ENCODE measurements at places on chromosomes 6 and 20.

- DNase-seq, result no peak
Measured at GRCh38 chr6:73152556-73152955, 72.7 kb downstream of the KHDC1L start.

- DNase-seq, result no peak
Measured at GRCh38 chr6:115675443-115675842, 385.2 kb downstream of the FRK start.

GRCh38 chr20:20454850-20455627 is 87.1 kb downstream of the INSM1 start:
- DNase-seq, result no peak

- no peak for DNase-seq
Measured at GRCh38 chr6:27492631-27493190, 19.8 kb upstream of the ZNF184 start.

DNA sequence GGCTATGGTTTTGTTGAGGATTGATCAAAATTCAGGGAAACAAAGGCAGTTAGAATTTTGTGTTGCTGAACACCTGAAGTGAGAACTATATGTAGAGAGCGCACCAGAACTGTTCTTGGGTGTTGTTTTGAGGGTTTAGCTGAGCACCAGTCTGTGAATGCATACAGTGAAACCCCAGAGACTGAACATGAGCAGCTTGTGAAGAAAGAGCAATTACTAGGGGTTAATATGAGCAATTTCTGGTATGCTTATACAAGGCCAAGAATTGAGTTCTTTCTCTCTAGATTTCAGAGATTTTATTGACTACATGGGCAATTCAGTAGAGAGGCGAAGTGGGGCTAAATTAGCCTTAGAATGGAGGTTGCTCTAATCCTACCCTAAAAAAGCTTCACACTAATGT is 93.9 kb downstream of the CD2AP start:
- DNase-seq, result no peak

DNA sequence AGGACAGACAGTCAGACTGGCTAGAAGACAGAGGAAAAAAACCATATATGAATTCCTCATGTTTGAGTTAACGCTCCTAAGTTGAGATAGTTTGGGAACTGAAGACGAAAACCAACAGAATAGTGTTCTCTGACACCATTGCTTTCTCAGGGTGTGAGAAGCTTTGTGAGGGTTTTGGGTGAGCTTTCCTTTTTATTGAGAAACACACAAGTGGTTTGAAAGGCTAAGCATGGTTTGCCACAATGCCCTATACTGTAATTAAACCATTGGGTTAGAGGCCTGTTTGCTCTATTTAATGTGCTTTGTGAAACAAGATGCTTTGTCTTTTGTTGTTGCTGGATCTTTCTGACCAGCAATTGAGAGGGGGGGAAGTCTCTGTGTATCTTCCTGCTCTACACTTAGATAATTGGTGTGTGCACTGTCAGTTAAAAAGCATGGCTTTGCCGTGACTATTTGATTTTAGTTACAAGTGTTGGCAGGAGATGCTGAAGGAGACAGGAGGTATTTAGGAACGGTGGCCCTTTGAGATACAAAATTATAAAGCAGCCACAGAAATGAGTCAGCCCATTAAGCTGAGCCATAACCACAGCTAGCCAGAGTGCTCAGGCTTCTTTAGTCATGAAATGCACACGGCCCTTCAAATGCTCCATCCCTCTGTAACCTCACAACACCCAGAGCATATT is 273.0 kb upstream of the PREP start:
- no peak for DNase-seq

GRCh38 chr6:72560721-72561593 is 60.9 kb upstream of the KCNQ5 start:
- no peak for DNase-seq

- DNase-seq, result no peak
Measured at GRCh38 chr20:25191051-25191450, 4.5 kb upstream of the ENTPD6 start.

GRCh38 chr6:67112120-67112519 is 1405.1 kb upstream of the EYS start:
- DNase-seq, result no peak

Measured in smooth muscle cell of the brain vasculature (primary cell).